ENCODE measurements at places on chromosomes 12 and 14.
A peak's percentile ranks its signal among the peaks of the same experiment; 100 is the strongest.

- DNase-seq = no peak
These were observed 1109.2 kb downstream of the FLRT2 start for GRCh38 chr14:86639146-86639545.

- no peak for DNase-seq
These were observed 10.5 kb upstream of the TMED2 start for GRCh38 chr12:123573870-123574269.

- DNase-seq = no peak
These were observed 55.9 kb downstream of the DYNC1H1 start for GRCh38 chr14:102020058-102020971.

GRCh38 chr14:36176524-36176923, at the start of gene PTCSC3:
Gene PTCSC3 (minus strand): TSS chr14:36176722.
- no peak for DNase-seq

DNA sequence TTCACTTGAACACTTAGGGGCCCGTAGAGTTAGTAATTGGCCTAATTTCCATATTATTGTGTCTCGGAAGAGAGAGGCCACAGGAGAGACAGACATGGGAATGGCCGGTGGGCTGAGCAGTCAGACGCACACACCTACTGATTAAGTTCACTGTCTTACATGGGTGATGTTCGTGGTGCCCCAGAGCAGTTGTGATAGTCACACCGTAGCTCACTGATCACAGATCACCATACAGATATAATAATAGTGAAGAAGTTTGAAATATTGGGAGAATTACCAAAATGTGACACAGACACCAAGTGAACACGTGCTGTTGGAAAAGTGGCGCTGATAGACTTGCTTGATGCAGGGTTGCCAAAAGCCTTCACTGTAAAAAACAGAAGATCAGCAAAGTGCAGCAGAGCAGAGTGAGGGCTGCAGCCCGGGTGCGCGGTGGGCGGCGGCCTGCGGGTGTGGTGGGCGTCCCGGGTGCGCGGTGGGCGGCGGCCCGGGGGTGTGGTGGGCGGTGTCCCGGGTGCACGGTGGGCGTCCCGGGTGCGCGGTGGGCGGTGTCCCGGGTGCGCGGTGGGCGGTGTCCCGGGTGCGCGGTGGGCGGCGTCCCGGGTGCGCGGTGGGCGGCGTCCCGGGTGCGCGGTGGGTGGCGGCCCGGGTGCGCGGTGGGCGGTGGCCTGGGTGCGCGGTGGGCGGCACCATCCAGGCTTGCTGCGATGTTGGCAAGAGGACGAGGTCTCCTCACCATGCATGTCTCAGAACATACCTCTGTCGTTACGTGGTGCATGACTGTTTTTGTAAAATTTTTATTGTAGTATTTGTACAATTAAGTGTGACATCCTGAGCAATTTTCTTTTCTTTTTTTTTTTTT, 34.3 kb upstream of the TEX22 start:
- no peak for DNase-seq

- no peak for DNase-seq
These were observed 877.7 kb downstream of the GALC start for GRCh38 chr14:87115234-87115633.

- DNase-seq = no peak
These were observed 58.5 kb downstream of the GPR135 start for GRCh38 chr14:59406454-59407245.

DNA sequence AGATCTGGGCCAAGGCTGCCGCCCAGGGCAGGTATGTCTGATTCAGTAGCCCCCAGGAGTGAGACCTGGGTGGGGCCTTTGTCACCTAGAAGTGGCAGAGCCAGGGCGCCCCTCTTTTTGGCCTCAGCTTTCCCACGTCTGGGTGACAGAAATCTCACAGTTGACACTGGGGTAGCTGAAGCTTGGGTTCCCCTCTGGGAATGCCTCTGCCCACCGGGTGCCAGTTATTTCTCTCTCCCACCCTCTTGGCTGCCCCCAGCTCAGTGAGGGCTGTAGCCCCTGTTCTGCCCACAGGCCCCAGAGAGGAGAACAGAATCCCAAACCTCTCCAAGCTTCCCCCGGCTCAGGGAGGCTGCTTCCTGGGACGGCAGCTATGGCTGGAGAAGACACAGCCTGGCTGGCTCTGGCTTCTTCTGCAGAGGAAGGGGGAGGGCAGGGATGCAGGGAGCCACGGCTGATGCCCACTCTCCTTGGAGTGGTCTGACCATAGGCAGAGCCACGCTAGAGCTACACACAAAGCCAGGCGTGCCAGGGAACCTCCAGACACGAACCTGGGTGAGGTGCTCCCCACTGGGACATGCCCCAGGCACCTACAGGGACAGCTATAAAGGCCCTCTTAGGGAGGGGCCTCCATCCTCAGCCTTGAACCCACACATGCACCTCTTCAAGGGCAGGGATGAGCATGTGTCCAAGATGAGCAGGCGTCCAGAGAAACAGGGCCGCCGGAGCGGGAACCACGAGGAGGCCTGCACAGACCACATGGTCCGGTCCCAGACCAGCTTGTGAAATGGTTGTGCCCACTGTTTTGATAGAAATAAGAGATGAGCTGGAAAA, 51.7 kb downstream of the BEGAIN start:
- peak; percentile 12 for DNase-seq

DNA sequence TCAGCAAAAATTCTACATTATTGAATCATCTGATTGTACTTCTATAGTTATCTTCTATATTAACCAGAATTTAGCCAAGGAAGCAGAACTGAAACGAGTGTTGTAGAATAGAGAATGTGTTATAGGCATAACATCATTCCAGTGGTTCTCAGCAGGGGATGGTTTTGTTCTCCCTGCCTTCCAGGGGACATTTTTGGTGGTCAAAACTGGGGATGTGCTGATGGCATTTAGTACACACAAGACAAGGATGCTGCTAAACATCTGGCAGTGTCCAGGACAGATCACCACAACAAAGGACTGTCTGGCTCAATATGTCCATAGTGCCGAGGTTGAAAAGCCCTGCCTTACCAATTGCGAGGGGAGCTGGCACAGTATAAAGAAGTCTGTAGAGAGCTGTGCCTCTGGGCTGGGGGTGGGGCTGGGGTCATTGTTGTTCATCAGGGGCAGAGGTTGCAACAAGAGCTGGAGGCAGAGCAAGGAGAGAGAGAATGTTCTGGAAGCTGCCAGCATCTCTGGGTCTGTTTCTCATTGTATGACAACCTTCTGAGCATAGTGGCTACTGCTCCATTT, 1472.8 kb downstream of the AACS start:
- no peak for DNase-seq

GRCh38 chr12:22272335-22273151, 62.0 kb downstream of the ST8SIA1 start:
- DNase-seq = no peak

DNA sequence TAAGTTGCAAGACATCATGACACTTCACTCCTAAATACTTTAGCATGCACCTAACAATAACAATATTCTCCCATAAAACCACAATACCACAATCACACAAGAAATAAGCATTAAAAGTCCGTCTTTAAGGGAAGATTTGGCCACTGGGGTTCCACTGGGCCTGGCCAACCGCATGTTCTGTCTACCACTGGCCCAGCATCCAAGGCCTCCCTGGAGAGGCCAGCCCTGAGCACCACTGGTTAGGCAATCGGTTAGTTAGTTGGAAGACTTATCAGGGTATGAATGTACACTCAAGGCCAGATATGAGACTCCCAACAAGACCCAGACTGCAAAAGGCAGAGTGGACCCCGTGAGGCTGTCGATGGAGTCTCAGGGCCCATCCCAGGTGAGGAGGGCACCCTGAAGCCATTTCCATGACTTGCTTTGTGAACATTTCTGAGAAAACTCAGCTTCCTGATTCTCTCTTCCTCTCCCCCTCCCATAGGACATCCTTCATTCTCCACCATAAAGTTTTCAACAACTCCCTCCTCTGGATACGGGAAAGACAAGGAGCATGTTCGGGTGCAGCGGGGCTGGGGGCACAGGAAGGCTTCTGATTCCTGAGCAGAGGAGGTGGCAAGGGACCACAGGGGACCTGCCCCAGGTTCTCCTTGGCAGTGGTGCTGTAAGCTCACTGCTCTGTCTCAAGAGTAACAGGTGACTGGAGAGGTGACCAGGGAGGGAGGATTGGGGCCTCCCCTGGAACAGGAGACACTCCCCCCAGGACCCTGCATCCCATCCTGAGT, 5.9 kb downstream of the PXN start:
- no peak for DNase-seq

DNA sequence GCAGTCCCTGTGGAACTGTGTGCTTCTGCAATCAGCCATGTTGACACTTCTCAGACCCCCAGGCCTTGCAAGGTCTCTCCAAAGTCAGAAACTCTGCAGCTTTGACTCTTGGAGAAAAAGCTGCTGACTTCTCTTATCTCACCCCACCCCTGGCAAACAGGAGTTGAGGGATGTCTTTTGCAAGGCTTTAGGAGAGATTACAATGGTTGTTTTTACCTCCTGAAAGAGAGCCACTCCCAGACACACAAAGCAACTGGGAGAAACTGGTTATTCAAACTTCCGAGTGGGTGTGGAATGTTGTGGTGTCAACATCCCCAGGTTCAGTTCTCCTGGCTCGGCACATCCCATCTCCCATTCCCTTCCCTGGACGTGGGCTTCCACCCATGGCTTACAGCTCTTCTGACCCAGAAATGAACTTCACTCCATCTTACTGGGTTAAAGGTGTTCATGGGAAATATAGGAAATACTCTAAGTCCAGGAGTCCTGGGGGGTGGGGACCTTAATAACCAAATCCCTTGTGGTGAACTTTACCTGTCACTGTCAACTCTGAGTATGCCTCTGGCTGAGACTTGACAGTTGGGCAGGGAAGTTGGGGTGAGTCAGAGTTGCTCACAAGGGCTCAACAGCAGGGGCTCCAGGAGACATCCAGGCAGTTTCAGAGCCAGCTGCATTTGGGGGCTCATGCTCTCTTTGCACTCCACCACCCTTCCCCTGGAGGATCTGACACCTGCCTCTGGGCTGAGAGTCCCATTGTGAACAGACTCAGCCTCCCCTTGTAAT, 41.9 kb downstream of the CCDC177 start:
- DNase-seq = no peak

DNA sequence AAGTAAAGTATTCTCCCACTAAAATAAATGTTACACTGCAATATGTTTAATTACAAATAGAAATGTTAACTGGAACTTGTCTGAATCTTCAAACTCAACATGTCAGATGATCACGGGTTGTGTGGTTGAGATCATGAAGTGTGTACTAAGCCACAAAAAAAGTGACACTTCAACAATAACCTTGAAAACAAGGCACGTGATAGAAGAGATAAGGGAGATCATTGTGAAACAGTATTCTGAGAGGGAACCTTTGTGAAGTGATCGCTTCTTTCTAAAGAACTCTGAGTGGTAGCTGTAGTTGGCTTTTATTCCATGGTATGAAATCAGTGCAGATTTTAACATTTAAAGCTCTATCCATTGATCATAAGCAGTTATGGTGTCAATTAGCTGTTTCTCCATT, 60.0 kb downstream of the LIN52 start:
- no peak for DNase-seq

- DNase-seq = no peak
These were observed 8.7 kb upstream of the RNASE4 start for GRCh38 chr14:20675669-20676068.

GRCh38 chr14:98227000-98227726, 1044.8 kb downstream of the BCL11B start:
- DNase-seq = no peak

GRCh38 chr12:104381341-104381730, 75.4 kb upstream of the CHST11 start:
- no peak for DNase-seq

DNA sequence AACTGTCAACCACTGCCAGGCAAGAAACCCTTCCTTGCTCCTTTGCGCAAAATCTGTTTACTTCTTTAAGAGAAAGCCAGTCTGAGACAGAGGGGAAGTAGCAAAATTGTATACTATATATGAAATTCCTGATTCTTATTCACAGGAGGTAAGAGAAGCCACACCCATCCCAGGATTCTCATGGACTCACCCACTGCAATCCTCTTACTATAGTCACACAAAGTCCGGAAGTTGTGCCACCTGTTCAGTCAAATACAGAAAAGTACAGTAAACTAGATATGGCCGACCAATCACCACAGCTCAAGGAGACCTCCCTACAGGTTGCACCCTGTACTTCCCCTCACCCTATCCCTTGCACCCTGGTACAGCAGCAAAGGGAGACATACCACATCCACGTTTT, 2.9 kb downstream of the PRMT5 start:
- no peak for DNase-seq

- DNase-seq = no peak
These were observed 70.0 kb downstream of the PPP2R5E start for GRCh38 chr14:63472986-63473788.

DNA sequence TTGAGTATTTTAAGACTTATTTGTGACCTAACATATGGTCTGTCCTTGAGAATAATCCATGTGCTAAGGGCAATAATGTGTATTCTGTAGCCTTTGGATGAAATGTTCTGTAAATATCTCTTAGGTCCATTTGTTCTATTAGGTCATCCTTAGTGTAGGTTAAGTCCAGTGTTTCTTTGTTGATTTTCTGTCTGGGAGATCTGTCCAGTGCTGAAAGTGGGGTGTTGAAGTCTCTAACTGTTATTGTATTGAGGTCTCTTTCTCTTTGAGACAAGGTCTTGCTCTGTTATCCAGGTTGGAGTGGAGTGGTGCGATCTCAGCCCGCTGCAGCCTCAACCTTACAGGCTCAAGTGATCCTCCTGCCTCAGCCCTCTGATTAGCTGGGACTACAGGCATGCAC, 108.0 kb downstream of the FIGNL2 start:
- DNase-seq = no peak

DNA sequence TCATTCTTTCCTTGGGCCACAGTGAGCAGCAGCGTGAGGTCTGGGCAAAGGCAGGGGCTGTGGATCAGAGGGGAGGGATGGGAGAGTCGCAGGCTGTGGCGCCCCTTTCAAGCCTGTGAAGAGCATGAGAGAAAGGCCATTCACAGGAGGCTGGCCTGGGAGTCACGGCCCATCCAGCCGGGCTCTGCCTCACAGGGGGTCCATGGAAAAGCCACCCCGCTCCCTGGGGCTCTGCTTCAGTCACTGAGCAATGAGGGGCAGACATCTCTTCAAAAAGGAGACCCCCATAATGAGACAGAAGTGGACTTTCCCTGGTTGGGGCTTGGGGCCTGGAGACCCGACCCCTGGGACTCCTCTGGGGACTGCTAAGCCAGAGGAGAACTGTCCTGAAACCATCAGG, 117.0 kb upstream of the GSC start:
- no peak for DNase-seq

DNA sequence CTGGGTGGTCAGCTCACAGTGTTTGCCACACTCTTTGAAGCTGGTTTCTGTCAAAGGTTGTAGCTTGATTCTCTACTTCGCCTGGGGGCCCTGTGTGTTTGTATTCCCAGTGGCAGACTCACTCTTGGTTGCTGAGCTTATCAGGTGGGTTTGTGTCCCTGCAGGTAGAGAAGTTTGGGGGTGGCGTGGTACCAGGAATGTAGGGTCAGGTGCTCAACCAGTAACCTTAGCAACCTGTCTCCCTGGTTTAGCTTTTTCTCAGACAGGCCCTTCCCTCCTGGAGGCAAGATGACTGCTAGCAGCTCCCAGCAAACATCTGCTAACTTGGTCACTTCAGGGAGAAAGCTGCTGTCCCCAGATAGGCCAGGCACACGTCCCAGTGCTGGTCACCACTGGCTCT, 352.2 kb downstream of the AACS start:
- DNase-seq = peak; percentile 11
